NCI-H2227 treated with DMSO at 0.1 percent for 48 hours (cell line): ENCODE measurements at places on chromosomes 7 and 10.

DNA sequence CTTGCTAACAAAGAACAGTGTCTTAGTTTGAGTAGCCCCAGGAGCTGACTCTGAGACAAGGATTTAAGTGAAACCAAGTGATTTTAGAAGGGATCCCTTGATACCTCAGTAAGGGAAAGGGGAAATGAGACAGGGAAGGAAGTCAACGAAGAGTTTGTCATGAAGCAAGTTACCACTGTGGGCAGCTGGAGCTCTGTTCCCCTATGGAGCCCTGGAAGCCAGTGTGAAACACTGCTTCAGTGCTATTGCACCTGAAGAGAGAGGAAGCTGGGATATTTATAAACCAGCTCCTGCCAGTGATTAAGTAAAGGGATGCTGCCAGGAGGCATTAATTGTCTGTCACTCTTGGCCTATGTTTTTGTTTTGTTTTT lies 58.9 kb upstream of the WAPL start:
- no peak for DNase-seq

DNA sequence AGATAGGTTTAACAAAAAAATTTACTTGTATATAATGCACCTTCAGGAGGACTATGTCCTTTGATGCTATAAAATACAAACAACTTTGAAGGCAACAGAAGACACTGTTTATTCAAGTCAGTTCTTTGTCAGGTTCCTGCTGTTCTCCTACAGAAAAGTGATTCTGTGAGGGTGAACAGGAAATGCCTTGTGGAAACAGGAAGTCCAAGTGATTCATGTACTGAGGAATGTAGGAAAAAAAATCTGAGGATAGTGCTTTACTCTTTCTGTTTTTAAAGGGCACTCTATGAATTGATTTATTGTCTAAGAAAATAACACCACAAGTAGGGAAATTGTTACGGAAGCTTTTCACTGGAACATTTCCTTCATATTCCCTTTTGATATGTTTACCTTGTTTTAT lies 171.9 kb downstream of the HDAC9 start:
- no peak for DNase-seq

GRCh38 chr7:99000904-99001465 lies 122.7 kb downstream of the TRRAP start:
- no peak for DNase-seq

- no peak for DNase-seq
Measured at GRCh38 chr7:47873762-47874161, 74.5 kb downstream of the PKD1L1 start.

DNA sequence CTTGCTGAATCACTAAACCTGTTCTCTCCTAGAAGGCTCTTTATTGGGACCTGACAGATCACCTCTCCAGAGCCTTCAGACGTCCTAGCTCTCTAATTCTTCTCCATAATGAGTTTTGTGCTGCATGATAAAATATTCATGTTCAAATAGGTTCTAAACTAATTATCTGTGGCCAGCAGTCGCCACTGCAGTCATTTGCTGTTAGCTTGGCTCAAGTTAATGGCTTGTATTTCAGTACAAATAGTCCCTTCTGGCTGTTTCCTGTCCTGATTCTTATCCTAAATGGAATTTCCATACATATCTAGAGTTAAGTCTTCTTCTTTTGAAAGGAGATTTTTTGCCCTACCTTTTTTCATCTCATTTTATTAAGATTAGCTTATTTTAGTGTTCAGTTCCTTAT lies 303.2 kb downstream of the EXOC4 start:
- no peak for DNase-seq

GRCh38 chr10:100972115-100972903 lies 3.0 kb downstream of the SEMA4G start:
- DNase-seq, result no peak

DNA sequence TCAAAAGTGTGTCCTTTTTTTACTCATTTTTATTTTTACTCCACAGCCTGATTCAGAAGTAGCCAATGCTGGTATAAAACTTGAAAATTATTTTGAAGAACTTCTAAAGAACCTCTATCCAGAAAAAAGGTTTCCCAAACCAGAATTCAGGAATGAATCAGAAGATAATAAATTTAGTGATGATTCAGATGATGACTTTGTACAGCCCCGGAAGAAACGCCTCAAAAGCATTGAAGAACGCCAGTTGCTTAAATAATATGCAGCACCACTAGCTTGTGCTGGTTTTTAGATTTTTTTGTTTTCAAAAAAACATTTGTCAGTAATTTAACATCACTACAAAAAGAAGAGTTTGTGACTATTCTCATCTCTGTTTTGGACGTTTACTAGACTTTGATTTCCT lies 116.5 kb downstream of the SVOPL start:
- no peak for DNase-seq

- no peak for DNase-seq
Measured at GRCh38 chr10:128001849-128002248, 94.9 kb downstream of the PTPRE start.

DNA sequence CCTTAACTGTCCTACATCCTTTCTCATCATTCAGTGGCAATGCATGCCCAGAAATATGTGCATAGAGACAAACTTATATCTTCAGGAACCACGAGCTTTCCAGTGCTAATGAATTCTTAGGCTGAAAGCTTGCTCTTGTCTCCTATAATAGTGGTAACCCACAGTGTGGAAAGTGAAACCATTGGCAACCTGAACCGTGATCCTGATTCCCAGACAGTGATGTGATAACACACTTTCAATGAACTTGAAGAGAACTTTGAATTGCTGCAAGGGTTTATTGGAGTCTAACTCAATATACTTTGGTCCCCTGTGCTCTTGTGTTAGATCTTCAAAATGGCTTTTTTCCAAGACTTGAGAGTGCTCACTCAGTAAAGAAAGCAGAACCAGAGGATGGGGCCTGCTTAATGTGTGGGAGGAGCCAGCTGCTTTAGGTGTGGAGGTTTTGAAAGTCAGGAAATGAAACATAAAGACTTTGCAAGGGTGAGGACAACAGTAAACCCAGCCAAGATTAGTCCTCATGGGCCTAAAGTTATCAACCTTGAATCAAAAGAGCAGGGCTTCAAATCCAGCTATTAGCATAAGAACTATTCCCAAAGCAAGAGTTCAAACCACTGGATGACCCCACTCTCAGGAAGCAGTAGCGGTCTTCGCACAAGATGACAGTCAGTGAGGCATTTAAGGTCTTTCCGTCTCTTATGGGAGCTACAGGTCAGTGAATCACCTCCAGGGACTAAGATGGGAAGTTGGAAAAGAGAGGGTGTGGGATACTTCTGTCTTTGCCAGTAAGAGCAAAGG lies 332.4 kb upstream of the NRP1 start:
- no peak for DNase-seq

GRCh38 chr7:3551536-3551935 lies 250.5 kb downstream of the SDK1 start:
- DNase-seq, result no peak

DNA sequence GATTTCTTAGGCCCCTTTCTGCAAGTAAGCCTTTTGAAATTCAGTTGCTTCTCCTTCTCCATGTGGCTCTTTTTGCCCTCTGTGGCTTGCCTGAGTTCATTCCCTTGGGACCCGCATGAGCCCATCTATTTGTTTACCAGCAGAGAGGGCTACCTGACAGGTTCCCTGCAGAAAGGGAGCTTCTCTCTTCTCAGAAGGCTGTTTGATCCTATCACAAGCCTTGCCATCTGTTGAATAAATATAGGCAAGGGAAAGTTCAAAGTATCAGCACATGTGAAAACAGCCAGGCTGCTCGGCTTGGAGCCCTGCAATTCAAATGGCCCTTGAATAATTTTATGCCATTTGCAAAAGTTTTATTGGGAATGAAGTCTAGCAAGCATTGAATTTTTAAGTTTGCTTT lies 720.2 kb upstream of the FZD8 start:
- no peak for DNase-seq

GRCh38 chr7:154451480-154452457 lies 399.6 kb downstream of the DPP6 start:
- DNase-seq, result no peak

GRCh38 chr10:13809427-13809826 lies 222.7 kb downstream of the PRPF18 start:
- DNase-seq, result no peak

GRCh38 chr10:106967452-106967851 lies 197.1 kb downstream of the SORCS1 start:
- no peak for DNase-seq

GRCh38 chr10:32692174-32692573 lies 246.2 kb downstream of the CCDC7 start:
- DNase-seq, result no peak
